ENCODE measurements at places on chromosomes 5 and 9.
A peak's percentile ranks its signal among the peaks of the same experiment; 100 is the strongest.

DNA sequence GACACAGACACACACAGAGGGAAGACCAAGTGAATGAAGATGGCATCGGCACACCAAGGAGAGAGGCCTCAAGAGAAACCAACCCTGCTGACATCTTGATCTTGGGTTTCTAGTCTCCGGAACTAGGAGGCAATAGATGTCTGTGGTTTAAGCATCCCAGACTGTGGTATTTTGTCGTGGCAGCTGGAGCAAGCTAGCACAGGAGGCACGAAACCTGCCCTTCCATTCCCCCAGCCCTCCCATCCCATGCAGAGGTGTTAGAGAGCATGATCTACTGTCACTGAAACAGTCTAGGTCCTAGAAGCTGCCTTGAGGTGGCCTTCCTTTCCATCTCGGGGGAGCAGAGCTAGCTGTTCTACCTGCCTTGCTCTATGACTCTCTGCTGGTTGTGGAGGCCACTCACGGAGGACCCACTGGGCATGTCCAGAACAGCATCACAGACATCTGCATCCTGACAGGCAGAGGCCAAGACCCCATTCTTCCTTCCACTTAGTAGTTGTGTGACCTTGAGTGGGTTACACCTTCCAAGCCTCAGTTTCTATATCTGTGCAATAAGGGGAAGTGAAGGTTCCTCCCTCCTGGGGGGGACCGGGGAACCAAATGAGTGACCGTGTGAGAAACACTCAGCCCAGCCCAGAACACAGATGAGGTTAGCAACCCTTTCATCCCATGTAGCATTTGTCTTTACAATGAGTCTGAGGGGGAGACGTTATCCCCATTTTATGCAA, 134.3 kb upstream of the BOD1 start:
- DNase-seq = no peak

DNA sequence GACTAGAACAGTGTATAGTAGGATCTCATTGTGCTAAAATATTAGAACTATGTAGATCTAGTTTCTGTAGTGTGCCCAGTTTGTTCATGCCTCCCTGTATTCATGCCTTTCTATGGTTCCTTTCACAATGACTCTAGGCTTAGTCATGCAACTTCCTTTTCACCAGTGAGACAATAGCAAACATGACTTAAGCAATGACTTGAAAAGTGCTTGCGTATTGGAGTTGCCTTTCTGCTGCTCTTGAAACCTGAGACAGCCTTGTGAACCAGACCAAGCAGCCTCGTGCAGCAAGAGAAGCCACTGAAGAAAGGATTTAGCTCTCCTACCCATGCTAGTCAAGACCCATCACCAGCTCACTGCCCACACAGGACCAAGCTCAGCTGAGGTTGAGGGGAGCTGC, 294.5 kb upstream of the TAS2R1 start:
- DNase-seq = no peak

DNA sequence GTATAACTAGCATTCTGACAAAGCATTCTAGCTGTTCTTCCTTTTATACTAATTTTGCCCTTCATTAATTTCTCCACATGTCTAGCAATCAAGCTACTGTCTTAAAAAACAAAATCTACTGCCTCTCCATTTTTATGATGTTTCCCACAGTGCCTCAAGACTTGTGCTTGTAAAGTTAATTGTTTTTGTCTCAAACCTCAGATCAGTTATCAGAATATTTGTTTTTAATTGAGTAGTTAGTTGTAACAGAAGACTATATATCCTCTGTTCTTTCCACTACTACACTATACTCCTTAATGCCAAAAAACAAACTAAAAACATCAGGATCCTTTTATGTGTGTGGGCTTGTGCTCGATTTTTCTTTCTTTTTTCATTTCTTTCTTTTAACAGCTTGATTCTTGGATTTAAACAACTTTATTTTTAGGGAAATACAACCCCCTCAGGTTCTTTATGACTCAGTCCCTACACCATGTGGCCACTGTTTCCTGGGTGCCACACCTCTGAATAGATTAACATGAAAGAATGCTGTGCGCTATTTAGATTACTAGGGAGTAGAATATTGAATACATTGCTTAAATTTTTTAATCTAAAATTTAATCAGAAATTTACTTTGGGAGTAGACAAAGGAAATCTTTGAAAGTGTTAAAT, 1.2 kb downstream of the ASPN start:
- DNase-seq = no peak

- DNase-seq = no peak
Observed at GRCh38 chr5:139745132-139745799, 50.3 kb upstream of the PSD2 start.

GRCh38 chr9:138098116-138098907, 220.7 kb downstream of the CACNA1B start:
- DNase-seq = no peak

DNA sequence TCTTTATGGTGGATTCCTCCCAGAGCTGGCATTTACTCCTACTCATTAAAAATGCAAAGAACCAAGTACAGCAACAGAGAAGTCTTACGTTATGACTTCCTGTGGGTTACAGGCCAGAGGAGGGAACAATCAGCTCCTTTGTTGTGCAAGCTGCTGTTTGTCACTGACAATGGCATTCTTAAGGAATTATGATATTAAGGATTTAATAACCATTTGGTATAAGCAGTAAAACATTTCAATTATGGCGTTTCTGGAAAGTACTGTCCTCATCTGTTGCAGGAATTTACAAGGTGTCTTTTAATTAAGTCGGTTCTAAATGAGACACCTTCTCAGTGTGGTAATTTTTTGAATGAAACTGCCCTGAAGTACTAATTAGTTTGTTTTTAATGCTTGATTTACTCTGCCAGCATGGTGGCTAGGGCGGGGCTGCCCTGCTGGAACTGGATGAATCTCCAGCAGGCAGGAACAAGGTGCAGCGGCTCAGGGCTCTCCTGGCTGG, 49.1 kb upstream of the VDAC1 start:
- peak; percentile 44 for DNase-seq

DNA sequence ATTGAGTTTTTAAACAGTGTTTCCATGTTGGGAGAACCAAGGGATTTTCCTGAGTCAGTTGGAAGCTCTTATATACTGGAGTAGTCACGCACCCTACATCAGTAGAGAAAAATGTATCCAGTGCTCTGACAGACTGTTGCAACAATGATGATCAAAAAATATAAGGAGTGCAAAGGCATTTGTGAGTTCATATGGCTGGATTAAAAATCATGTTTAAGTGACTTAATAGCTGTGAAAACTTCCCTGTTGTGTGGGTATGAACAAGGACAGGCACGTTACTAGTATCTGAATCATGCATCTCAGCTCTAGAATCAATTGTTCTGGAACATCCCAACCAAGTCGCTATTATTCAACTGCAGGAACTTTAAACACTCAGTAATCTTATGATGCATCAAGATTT, 229.7 kb downstream of the ROR2 start:
- no peak for DNase-seq

DNA sequence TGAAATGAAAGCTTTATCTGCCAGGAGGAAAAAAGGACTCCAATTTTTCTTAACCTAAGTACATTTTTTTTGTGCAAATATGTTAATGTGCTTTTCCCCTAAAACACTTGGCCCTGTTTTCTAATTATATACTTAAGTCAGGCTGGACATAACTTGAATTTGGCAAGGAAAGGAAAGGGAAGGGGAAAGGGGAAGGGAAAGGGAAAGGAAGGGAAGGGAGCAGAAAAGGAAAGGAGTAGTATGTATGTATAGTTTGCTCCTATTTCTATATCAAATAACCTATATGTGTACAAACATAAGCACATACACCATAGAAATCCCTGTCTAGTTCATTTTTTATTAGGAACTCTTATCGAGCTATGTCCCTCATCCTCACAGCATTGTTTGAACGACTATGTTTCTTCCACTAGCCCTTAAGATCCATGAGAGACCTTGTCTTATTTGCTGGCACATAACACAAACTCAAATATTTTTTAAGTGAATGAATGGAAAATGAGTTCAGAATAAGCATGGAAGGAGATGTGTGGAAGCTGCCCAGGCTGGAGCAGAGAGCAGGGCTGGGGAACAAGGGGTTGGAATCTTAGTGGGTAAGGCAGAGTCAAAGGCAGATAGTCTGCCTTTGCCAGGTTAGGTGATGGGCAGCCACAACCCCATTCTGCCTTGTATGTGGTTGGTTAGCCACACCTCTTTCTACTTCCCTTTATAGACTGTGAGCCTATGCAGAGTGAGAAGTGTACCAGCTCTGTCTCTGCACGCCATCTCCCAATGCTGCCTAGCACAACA, 70.0 kb downstream of the KLHL3 start:
- peak; percentile 44 for DNase-seq

- DNase-seq = no peak
Observed at GRCh38 chr5:68543212-68543611, 327.7 kb downstream of the PIK3R1 start.

- no peak for DNase-seq
Observed at GRCh38 chr5:58983526-58984452, 400.9 kb downstream of the RAB3C start.

- DNase-seq = no peak
Observed at GRCh38 chr5:148974642-148975327, 88.1 kb downstream of the SH3TC2 start.

DNA sequence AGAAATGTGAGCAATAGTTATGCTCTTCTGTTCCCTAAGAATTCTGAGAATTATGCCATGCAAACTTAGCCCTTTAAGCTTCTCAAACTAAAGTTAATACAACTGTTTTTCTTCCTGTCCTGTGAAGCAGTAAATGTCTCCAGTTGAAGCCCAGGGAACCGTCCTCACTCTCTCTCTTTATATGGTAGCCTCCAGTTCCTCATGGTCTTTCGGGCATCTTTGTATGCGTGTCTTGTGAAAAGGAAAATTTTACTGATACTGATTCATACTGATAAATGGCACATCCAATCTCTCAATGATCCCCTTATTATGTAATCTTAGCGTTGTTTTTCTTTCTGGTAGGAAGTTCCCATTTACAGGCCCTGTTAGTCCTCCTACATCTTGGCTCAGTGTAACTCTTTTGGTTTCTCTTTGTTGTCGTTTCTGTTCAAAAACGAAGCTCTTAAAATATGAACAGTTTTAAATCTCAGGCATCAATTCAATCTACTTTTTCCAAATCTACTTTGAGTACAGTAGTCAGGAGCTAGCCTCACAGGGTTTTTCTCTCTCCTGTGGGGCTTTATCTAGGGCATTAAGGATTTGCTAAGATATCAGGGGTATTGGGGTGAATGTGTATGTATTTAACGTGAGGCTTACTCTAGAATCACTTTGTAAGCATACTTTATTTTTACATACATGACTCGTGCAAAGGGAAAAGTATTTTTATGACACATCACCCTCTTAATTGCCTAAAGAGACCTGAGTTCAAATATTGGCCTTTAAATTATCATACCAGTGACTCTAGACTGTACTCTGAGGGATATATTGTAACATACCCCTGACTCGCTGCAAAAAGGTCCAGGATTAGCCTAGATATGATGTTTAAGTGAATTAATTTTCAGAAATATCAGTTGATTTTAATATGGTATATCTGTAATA, 258.0 kb downstream of the NR3C1 start:
- peak; percentile 15 for DNase-seq

GRCh38 chr5:118653183-118653582, 335.2 kb downstream of the DTWD2 start:
- DNase-seq = no peak

GRCh38 chr5:3303777-3304176, 291.9 kb upstream of the IRX1 start:
- no peak for DNase-seq

DNA sequence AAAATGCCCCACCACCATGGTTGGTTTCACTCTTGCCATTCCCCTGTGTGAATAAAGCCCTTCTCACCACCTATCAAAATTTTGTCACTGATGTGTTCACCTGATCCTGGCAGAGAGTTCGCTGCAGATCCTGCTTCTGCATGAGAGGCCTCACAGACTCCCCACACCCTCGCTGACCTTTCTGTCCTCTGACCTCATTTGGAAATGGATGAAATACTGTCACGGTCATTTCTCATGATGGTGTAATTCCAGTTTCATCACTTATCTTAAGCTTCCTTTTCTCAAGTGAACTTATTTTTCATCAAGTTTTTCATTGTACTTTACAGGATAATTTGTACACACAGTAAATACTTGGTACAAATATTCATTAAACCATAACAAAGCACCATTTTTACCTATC, 131.3 kb downstream of the FRMD3 start:
- DNase-seq = no peak

- DNase-seq = no peak
Observed at GRCh38 chr5:151798674-151799073, 26.9 kb downstream of the G3BP1 start.

- no peak for DNase-seq
Observed at GRCh38 chr9:114091711-114092110, 7.4 kb downstream of the KIF12 start.

GRCh38 chr5:17218353-17219005, 1.0 kb downstream of the BASP1 start:
- DNase-seq = peak; percentile 32

DNA sequence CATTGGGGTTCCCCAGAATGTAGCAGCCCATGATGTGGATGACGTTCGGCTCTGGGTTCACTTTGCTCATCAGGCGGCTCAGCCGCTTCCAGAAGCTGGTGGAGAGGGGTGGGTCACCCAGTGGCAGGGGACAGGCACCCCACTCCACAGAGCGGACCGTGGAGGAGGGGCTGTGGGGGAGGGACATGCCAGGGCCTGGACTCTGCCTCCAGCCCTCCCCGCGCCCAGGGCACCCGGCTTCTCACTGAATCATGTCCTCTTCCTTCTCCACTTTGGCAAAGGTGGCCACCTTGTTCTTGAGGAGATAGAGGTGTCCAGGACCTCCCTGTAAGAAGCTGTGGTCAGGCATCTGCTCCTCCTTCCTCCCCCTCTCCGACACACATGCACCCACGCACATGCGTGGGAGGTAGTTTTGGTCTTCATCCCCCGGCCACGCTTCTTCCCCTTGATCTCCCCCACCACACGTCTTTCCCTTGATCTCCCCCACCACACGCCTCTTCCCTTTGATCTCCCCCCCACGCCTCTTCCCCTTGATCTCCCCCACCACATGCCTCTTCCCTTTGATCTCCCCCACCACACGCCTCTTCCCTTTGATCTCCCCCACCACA, 8.9 kb upstream of the ENTPD8 start:
- peak; percentile 51 for DNase-seq

GRCh38 chr9:120931231-120932085, 4.9 kb upstream of the TRAF1 start:
- DNase-seq = peak; percentile 76

DNA sequence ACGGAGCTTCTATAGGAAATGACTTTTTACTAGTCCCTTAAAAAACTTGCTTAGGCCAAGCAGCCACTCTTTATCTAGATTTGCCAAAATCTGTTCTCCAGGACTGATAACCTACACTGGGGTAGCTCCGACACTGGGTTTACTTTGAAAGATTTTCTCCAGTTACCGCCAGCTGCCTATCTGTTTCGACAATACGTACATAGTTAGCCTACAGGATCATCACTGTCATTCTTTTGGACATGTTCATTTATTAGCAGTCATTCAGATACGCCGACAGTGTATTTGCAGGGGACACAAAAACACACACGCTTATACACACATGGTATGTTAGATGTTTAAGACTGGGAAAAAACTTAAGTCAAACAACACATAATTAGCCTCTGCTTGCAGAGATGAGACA, 225.7 kb downstream of the DCP2 start:
- DNase-seq = no peak
